ENCODE measurements at places on chromosomes 13 and 19.

DNA sequence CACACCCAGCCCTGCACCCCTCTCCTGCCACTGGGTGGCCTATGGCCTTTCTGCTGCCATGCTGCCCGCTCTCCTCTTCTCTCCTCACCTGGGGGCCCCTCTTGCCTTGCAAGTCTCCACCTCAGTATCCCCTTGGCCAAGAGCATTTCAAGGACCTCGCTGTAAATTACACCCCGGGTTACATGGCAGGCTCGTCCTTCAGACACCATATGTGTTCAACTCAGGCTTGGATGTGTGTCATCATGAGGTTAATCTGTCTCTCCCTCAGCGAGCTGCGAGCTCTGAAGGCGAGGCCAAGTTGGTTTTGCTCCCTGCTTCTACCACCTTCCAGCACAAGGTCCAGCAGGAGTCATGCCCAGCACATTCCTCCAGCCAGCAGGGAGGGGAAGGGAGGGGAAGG lies 74.8 kb upstream of the TM9SF2 start:
- DNase-seq = no peak

DNA sequence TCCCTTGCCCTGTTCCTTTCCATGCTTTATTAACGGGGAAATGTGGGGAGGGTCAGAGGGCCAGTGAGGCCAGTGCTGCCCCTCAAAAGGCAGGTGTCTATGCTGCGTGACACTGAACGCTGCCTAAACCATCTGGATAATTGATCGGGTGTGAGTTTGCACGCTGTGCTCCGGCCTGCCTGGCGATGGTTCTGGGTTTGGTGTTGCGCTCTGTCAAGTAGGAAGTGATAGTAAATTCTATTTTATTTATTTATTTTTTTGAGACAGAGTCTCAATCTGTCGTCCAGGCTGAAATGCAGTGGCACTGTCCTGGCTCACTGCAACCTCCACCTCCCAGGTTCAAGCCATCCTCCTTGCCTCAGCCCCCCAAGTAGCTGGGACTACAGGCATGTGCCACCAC lies 86.5 kb downstream of the ATP11A start:
- DNase-seq = no peak

DNA sequence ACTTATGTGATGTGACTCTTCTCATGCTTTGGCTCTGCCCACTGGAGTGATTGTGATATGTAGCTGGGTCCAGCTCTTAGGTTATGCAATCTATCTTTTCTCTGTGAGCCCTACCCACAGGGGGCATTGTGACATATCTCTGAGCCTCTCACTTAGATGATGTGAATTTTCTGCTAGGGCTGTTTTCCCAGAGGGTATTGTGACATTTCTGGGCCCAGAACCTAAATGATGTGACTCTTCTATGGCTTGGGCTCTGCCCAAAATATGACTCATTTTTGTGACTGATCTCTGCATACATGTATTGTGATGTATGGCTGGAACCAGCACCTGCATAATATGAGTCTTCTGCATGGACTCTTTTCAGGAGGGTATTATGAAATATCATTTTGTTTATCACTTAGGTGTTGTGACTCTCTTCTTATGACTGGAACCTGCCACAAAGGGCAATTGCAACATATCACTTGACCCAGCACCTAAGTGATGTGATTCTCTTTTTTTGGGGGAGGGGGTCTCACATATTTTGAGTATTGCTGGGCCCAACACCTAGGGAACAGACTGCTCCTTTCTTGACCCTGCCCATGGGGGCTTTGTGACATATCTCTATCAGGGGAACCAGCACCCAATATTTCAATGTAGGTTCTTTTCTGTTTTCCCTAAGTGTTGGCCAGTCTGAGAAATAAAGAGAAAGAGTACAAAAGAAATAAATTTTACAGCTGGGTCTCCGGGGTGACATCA lies 12.1 kb upstream of the ZNF254 start:
- no peak for DNase-seq

- DNase-seq = no peak
Measured at GRCh38 chr13:45917019-45917418, 65.5 kb upstream of the SIAH3 start.

DNA sequence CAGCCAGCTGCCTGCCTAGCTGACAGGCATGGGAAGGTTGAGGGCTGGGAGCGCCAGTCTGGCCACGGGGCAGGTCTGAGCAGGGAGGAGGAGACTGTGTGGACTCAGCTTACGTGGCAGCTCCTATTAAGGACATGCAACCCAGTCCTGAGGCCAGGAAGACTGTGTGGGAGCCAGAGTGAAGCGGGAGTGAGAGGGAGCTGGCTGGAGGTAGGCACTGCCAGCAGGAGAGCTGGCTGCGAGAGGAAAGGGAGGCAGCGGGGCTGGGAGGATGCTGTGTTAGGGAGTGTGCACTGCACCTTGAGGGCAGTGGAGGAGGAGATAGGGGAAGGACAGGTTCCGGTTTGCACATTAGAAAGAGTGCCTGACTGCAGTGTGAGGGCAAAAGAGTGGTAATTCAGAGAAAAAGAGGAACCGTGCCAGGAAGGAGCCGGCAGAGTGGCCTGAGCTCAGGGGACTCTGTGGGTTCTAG lies 99.2 kb downstream of the SLC7A1 start:
- DNase-seq = no peak

GRCh38 chr13:98786023-98786422 lies 33.6 kb upstream of the SLC15A1 start:
- no peak for DNase-seq

DNA sequence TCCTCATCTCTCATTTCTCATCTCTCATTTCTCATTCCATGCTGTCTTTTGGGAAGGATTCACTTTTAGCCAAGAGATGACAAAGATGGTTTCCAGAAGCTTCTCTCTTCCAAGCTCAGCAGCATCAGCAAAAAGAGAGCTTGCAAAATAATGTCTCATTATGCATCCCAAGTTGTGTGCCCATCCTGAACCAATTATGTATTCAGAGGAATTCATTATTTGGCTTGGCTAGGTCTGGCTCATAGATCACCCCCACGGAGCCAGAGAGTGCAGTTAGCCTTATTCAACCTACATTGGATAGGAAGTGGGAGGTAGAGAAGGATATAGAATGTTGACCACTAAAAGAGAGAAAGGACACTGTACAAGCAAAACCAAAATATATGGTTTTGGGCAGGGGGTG lies 5.4 kb upstream of the OLFM2 start:
- no peak for DNase-seq

DNA sequence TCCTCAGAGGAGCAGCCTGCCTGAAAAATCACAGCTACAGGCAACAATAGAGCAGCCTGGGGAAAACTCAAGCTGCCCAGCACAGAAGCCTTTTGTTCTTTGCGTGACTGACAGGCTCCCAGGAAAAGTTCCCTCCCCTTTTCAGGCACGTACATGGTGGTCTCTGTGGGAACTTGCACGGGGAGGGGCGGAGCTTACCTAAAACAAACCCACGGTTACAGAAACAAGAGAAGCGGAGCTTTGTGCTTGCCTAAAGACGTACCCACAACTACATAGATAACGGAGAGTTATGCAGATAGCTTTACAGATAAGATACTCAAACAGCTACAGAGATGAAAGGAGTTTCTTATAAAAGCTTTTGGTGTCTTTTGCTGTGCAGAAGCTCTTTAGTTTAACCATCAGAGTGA lies 11.4 kb downstream of the ETFB start:
- no peak for DNase-seq

- peak; percentile 53 for DNase-seq
Measured at GRCh38 chr19:3125900-3126524, 9.8 kb upstream of the GNA15 start.

DNA sequence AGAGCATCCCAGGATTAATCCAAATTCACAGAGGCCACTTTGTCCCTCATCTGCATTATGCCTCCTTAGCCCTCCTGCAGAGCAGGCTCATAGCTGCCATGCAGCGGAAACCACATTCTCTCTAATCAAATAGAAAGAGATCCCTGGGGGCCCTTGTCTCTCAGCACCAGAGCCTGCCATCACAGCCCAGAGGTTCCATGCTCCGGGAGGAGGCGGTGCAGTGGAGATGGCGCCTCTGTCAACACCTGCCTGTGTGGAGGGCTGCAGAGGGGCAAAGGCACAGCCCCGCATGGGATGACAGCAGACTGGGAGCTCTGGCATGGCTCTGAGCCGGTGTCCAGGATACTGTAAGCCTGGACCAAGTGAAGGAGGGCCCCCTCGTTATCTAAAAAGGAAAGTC lies 111.3 kb downstream of the SLC7A1 start:
- no peak for DNase-seq

DNA sequence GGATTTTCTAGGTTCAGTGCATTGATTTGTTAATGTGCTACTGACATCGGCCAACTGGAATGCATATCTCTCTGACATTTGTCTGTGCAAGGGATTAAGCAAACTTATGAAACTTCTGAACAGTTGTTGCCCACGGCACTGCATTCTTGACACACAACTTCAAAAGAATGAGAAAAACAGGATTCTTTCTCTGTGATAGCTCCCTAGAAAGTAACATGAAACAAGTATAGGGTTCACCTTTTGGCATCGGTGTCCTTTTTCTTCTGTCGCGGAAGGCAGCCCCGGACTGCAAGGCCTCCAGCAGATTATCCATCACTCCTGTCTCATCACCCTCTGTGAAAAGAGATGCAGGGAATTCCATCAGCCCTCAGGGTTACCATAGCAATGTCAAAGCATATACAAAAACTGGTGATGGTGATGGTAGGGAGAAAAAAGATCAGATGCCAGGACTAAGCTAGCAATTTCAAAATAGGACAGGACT lies 389.2 kb downstream of the DIAPH3 start:
- no peak for DNase-seq

DNA sequence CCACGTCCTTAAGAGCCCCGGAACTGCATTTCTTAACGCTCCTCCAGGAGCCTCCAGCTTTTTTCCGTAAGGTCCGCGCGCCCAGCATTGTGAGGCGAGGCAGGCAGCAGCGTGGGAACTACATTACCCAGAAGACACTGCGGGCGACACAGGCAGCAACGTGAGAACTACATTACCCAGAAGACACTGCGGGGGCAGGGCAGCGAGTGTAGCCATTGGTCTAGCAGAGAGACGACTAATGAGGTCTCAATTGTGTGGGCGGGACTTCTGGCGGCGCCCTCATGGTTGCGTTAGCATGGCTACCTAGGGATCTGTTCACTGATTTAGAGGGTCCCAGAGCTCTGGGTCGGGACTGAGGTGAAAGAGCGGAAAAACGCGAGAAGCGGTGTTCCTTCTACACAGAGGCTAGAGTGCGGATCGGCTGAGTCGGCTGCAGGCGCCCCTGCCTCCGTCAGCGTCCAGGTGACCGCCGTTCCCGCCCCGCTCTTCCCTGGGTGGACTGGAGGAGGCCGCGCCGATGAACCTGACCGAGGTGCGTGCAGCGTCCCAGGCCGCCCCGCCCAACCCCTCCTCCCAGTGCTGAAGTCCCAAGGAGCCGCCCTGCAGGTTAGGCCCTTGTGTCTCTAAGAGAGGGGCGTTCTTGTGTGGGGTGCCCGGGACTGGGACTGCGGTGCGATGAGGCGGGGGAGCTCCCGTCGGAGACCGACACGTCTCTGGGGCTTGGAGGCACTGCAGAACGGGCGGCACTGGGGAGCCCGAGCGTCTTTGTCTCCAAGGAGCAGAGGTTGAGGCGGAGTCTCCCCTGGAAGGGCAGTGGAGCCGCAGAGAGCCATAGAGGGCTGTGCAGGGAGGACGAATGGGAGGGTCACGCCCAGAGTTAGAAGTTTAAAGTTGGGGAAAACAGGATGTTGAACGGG lies at the start of gene ZNF749:
TSS of gene ZNF749 (plus strand) at position 264 of the 917 bp plus-strand sequence. CDS start at position 518, 254 bp downstream.
- peak; percentile 98 for DNase-seq

DNA sequence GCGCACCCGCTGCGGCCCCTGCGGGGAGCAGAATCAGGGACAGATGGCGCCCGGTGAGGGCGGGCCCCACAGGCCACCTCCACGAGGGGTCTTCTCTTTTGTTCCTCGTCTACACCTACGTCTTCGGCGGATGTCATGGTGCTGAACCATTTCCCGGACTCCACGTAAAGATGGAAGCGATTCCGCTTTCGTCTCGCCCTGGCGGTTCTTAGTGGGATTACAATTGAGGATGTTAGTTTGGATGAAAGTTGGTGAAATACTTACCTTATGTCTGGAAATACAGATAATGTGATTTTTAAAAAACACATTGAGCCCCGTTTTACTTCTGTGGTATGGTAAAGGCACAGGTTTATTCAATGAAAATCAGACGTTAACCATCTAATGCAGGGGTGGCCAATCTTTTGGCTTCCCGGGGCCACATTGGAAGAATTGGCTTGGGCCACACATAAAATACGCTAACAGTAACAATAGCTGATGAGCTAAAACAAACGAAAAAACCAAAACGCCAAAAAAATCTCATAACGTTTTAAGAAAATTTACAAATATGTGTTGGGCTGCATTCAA lies 1.4 kb upstream of the ZMYM5 start:
- DNase-seq = peak; percentile 75

- DNase-seq = no peak
Measured at GRCh38 chr13:113608967-113609533, 24.5 kb downstream of the TFDP1 start.

DNA sequence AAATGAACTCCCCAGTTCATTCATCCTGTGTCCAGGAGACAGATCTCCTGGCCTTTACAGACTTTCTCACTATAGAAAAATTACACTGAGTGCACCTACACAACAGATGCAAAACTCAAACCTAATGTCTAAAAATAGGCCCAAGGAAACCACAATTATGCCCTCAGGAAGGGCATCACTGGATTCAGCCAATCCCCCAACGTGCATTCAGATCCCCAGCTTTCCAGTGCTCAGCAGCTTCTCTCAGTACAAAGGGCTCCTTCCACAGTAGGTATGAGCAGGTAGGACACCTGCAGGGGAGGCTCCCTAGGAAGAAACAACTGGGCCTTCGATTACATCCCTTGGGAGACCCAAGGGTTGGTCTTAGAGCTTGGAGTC lies 2.1 kb downstream of the ZNF709 start:
- no peak for DNase-seq

GRCh38 chr13:104823071-104823470 lies 1712.4 kb downstream of the EFNB2 start:
- no peak for DNase-seq

- peak; percentile 46 for DNase-seq
Measured at GRCh38 chr19:16571822-16572331, 338 bp downstream of the SLC35E1 start.

GRCh38 chr13:82115391-82115790 lies 1766.9 kb downstream of the SLITRK1 start:
- DNase-seq = no peak
